ENCODE measurements at places on chromosomes 7 and 10. TPM values are rescaled to one million over a fixed set of nuclear protein-coding genes. Genes with fewer than 3 reads are reported as not detected.

NDUFA5 gene
- 53.4 TPM for total RNA-seq

FAM25C gene
- total RNA-seq = not detected

CACNB2 gene
- total RNA-seq = not detected

DNA sequence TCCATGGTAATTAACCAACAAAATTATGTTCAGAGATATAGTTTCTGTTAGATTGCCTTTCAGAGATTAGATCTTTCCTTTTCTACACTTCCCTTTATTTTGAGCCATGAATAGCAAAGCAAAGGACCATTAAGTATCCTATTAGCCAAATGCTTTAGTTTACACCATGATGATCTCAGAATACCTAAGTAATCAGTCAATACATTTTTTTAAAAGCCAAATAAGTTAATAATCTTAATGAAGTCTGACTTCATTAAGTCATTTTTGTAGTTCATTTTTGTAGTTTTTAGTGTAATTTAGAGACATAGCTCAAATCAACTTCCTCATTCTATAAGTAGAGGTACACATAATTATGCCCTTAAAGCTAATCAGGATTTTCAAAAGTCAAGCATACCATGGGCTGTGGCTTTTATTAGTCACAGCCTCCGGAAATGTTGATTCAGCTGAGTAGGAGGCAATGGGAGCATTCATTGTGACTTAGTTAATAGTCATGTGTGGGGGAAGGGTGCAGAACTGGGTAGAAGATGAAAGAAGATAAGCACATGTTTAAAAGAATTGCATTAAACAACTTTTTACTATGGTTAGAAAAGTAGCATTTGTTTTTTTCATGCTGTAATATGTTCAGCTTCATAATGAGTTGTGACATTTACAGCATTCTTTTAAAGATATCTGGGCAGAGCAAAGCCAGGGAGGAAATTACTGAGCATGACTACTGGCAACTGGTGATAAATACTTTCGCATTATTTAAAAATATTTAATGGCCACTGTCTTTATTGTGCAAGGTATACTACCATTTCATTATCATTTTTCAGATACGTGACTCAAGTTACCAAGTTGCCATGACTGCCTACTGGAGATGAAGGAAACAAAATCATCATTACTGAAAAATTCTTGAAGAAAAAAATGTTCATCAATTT, 57.3 kb upstream of the CCDC71L start:
- H3K4me1 ChIP-seq = no peaks in the 10 kb centered on the region
- no peaks in the 10 kb centered on the region for H3K36me3 ChIP-seq
- no peaks in the 10 kb centered on the region for H3K27me3 ChIP-seq
- no peak overlapping the region for H3K4me3 ChIP-seq
